Aorta (tissue), 5 donors: ENCODE measurements at places on chromosomes 2 and 18.

- no peak for DNase-seq
Measured at GRCh38 chr2:26479131-26479788, 1.3 kb upstream of the OTOF start.

DNA sequence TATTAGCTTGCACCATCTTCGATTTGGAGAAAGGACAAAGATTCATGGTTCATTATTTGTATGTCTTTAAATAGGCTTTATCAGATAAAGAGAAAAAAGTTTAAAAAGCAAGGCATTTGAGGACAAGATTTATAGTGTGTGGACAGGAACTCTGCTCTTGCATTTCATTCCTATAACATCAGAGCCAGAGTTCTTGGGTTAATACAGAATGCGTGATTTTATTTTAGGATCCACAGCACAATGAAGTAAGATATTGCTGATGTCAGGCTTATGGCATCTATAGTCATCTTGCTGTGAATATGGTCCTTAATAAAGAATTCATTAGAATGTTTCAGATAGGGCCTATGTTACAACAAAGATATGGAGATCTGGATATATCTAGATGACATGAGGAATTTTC, 19.7 kb downstream of the RASGRP3 start:
- DNase-seq: no peak

- DNase-seq: no peak
Measured at GRCh38 chr2:62334009-62334408, 138.1 kb downstream of the B3GNT2 start.

GRCh38 chr2:24123922-24124580, 782 bp downstream of the FAM228B start:
- DNase-seq: no peak

- no peak for DNase-seq
Measured at GRCh38 chr2:60158262-60158661, 395.2 kb downstream of the BCL11A start.
